Activated CD4-positive, alpha-beta T cell treated with anti-CD3 and anti-CD28 coated beads, Interleukin-2, amount 10 ng/mL, durations not matched to agents 24 days and 14 days (primary cell): ENCODE measurements at places on chromosomes 4 and X. TPM values are rescaled to one million over a fixed set of nuclear protein-coding genes. Genes with fewer than 3 reads are reported as not detected.

Gene SHOX
- not detected in 2 replicates for total RNA-seq

Gene BCAP31
- total RNA-seq: 154 and 157 TPM in 2 replicates

Gene ZAR1
- not detected in 2 replicates for total RNA-seq

DNA sequence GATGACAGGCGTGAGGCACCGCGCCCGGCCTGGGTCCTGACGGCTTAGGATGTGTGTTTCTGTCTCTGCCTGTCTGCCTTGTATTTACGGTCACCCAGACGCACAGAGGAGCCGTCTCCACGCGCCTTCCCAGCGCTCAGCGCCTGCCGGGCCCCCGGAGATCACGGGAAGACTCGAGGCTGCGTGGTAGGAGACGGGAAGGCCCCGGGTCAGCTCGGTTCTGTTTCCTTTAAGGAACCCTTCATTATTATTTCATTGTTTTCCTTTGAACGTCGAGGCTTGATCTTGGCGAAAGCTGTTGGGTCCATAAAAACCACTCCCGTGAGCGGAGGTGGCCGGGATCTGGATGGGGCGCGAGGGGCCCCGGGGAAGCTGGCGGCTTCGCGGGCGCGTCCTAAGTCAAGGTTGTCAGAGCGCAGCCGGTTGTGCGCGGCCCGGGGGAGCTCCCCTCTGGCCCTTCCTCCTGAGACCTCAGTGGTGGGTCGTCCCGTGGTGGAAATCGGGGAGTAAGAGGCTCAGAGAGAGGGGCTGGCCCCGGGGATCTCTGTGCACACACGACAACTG is 1.3 kb downstream of the SHOX start:
- no peaks in the 10 kb centered on the region for H3K4me1 ChIP-seq
- no peak overlapping the region for H3K4me3 ChIP-seq
- H3K27ac ChIP-seq: peak overlapping the region; percentile 41
- DNase-seq: no peak
- peaks cover 2% of the 10 kb centered on the region for H3K36me3 ChIP-seq

DNA sequence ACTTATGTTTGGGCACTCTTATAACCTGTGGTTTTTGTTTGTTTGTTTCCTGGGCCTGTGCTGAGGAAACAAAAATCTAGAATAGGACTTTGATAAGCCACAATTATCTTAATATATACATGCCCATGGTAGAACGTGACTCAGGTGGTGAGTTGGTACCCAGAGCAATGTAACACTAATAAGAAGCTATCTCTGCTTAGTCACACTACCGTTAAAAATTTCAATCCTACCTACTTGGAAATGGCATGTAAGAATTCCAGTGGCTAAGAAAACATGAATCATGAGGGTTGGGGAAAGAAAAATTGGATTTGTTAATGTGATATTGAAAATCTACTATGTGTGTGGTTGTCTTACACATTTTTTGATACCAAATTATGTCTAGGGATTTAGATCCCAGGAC is 30.5 kb upstream of the ADGRG2 start:
- no peak overlapping the region for H3K4me3 ChIP-seq
- H3K4me1 ChIP-seq: no peaks in the 10 kb centered on the region
- no peaks in the 10 kb centered on the region for H3K36me3 ChIP-seq
- DNase-seq: no peak
- H3K27ac ChIP-seq: no peak overlapping the region

DNA sequence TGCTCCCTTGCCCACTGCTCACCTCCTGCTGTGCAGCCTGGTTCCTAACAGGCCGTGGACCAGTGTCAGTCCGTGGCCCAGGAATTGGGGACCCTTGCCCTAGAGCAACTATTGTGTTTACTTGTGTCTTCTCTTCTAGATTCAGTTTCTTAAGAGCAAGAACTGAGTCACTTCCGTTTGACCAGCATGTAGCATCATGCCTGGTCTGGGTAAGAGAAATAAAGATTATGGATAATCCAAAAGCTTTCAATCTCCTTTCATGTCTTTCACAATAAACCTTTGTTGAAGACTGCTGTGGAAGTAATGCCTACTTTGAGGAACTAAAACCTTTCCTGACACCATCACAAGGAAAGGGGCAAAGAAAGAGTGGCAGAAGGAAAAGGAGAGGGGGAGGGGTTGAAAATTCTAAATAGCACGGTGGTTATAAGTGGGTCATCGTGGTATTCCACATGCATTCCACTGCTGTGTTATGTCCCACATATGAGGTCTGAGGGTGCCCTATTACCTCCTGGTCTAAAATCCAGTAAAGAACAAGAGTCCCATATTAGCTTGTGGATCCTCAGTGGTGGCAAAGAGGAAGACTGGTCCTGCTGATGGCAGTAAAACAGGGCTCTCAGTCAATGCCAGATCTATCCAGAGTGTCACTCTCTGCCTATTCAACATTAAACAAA is 133.4 kb downstream of the RASL11B start:
- peaks cover 2% of the 10 kb centered on the region for H3K36me3 ChIP-seq
- H3K27ac ChIP-seq: no peak overlapping the region

- H3K4me1 ChIP-seq: no peaks in the 10 kb centered on the region
- H3K27ac ChIP-seq: no peak overlapping the region
- H3K4me3 ChIP-seq: no peak overlapping the region
- no peak for DNase-seq
- no peaks in the 10 kb centered on the region for H3K36me3 ChIP-seq
These were observed 203.4 kb downstream of the ANAPC10 start for GRCh38 chr4:144894573-144894972.

DNA sequence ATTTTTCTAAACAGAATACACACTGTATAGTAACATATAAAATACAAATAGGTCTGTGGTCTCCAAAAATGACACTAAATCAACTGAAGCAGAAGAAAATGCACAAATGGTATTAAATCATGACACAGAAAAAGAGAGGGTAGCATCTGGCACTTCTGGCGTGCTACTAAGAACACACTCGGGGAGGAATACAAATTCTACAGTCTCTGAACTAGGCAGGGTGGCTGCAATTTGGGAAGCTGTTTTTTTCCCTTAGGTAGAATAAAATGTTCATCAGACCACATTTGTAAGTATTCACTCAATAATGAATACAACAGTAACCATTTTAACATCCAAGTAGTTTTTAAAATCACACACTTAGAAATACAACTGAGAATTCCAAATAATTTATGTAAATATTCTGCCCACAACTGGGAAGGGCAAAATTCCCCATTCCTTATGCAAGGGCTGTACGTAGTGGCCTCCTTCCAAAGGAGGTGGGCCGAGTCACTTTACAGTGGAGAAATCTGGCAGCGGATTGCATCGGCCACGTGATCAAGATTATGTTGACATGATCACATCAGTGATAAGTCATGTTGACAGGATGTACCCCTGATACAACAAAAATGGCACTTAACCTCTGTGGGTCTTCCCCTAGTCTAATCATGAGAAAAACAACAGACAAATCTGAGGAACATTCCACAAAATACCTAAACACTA is 101.1 kb downstream of the TSPAN5 start:
- peaks cover 15% of the 10 kb centered on the region for H3K4me1 ChIP-seq
- no peak overlapping the region for H3K27ac ChIP-seq
- no peak overlapping the region for H3K4me3 ChIP-seq
- no peak for DNase-seq

GRCh38 chr4:99945718-99946355 is 581 bp downstream of the DNAJB14 start:
- peaks cover 44% of the 10 kb centered on the region for H3K36me3 ChIP-seq
- no peak for DNase-seq
- H3K27ac ChIP-seq: peak overlapping the region; percentile 97
- no peaks in the 10 kb centered on the region for H3K27me3 ChIP-seq
- peak overlapping the region; percentile 99 for H3K4me3 ChIP-seq
- peaks cover 43% of the 10 kb centered on the region for H3K4me1 ChIP-seq

DNA sequence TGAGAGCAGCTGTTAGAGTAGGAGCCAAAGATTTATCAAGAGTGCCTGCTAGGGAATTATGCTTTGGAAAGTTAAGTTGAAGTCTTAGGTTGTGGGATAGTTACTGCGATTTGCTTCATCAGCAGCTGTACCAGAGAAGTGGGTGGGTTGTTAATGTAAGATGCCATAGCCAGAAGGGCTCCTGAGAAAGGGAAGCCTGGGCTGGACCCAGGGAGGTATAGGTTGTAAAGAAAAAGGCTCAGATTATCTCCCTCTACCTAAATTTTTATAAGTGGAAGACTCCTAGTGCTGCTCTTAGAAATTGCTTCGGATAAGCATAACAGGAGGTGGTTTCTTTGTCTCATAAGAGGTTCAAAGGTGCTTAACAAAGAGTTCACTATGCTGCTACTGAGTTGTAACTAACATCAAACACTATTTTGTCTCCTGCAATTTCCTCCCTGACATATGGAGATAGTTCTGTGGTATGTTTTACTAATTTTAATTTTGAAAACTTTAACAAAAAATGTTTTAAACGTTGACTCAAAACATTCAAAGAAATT is 356.9 kb downstream of the DTHD1 start:
- no peak for DNase-seq
- H3K4me3 ChIP-seq: no peak overlapping the region
- H3K4me1 ChIP-seq: no peaks in the 10 kb centered on the region
- no peaks in the 10 kb centered on the region for H3K36me3 ChIP-seq
- no peak overlapping the region for H3K27ac ChIP-seq

DNA sequence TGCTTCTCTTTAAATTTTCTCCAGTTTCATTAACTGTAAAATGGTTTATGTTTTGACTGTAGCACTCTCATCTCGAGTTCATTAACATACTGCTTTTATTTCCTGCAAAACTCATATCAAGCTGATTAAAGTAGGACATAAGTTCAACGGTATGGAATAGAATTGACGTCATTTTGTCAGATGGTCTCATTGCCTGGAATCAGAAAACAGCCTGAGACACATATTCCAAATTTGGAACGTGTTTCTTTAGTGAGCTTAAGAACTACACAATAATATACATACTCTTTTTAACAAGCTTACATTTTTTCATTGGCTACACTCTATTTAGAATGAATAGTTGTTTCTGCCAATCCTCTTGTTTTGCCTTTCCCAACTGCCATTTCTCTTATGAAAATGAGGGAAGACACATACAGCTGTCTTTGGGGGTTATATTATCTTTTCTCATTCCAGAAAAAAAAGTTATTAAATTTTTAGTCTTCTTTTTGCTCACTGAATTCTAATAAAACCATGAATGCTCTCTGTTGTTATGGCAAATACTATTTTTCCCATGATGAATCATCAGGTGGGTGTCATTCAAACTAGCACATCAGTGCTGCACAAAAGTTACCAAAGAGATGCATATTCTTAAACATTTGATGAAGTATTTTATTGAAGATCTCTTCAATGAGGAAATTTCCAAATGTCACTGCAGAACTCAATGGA is 162.8 kb downstream of the GABRB1 start:
- H3K4me3 ChIP-seq: no peak overlapping the region
- no peaks in the 10 kb centered on the region for H3K27me3 ChIP-seq
- H3K27ac ChIP-seq: no peak overlapping the region
- DNase-seq: no peak
- no peaks in the 10 kb centered on the region for H3K36me3 ChIP-seq
- H3K4me1 ChIP-seq: no peaks in the 10 kb centered on the region

DNA sequence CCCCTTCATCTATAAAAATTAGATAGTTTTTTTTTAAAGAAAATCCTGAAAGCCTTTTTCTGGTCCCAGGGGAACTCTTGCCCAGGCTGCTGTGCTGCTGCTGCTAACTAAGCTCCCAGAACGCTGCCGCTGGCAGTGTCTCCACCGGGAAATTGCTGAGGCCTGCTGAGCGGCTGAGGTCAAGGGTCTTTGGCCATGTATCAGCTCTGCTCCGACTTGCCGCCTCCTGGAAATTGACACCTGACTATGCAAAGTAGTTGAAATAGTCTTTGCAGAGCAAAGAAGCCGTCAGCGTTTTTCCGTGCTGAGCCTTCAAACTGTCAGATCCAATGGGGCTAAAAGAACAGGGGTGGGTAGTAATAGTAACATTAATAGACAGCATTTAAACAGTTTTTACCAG is 839 bp downstream of the QDPR start:
- H3K36me3 ChIP-seq: peaks cover 18% of the 10 kb centered on the region
- peaks cover 4% of the 10 kb centered on the region for H3K27me3 ChIP-seq
- peaks cover 18% of the 10 kb centered on the region for H3K4me1 ChIP-seq
- H3K27ac ChIP-seq: peak overlapping the region; percentile 91
- H3K4me3 ChIP-seq: peak overlapping the region; percentile 96
- peak; percentile 59 for DNase-seq
